Right lung (tissue), 10 donors: ENCODE measurements at places on chromosomes 6 and 20. TPM values are rescaled to one million over a fixed set of nuclear protein-coding genes. Genes with fewer than 3 reads are reported as not detected.

GRCh38 chr6:163730246-163731210 lies 316.0 kb downstream of the QKI start:
- DNase-seq: no peak

The ENPP5 gene
- 6.6 TPM for polyA plus RNA-seq

DNA sequence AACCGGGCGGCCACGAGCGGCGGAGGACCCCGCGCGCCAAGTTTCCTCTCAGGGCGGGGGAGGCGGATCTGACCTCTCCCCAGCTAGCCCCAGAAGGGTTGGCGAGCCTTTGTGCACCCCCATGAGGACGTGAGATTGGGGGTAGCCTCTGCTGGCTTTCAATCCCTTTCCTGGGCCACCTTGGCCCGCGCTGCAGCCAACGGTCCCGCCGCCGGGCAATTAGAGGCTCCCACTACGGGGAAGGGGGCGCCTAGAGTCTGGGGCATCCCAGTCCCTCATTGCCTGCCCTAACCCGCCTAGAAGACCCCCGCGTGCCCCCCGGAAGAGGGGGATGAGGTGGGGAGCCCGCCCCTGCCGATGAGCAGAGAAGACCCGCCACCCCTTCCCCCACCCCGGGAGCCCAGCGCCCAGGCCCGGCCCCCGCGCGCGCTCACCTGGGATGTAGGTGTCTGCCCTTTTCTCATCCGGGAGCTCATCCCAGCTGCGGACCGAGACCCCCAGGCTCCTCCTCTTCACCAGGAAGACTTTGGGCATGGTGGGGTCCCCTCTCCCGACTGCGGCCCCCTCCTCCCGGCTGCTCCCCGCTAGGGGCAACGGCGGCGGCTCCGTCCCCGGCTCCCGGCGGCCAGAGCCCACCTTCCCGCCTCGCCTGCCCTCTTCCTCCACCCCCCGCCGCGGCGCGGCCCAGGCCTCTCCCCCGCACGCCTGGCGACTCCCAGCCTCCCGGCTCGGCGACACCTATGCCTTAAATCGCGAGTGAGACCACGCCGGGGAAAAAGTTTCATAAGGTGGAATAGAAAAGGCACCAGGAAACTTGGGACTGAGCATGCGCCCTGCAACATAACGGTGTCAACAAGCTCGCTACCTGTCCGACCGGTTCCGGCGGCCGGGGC lies at the start of gene OVOL2:
Gene OVOL2 (minus strand): TSS at position 816 of the 893 bp plus-strand sequence. CDS start 282 bp downstream, at position 534.
- peak; percentile 58 for DNase-seq

DNA sequence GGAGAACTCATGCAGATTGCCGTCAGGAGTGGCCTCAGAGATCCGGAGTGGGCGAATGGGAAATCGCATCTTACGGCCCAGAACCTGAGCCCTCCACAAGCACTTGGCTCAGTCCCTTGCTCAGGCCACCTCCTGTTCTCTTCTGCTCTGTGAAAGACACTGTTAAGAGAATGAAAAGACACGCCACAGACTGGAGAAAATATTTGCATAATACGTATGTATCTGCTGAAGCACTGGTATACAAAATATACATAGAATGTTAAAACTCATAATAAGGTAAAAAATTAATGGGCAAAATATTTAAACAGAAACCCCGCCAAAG lies 838 bp upstream of the POM121L2 start:
- no peak for DNase-seq

The NMBR gene
- not detected for polyA plus RNA-seq

DNA sequence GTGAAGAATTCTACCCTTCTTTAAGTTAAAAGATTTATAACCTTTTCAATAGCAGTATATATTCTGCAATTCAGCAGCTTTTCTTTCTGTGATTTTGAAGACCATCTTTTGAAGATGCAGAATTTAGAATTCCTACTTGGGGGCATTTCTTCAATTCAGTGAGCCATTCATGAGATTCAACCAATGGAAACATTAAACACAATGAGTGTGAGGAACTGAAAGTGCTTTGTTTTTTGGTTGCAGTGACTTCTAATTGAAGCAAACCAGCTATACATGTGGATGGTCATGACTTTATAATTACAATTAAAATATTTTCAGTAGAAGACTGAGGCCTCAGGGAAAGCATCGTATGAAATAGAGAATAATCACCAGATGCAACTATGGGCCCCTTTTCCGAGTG lies 108.3 kb downstream of the CARMIL1 start:
- DNase-seq: no peak

- no peak for DNase-seq
Observed at GRCh38 chr20:56278196-56278595, 29.7 kb downstream of the MC3R start.

DNA sequence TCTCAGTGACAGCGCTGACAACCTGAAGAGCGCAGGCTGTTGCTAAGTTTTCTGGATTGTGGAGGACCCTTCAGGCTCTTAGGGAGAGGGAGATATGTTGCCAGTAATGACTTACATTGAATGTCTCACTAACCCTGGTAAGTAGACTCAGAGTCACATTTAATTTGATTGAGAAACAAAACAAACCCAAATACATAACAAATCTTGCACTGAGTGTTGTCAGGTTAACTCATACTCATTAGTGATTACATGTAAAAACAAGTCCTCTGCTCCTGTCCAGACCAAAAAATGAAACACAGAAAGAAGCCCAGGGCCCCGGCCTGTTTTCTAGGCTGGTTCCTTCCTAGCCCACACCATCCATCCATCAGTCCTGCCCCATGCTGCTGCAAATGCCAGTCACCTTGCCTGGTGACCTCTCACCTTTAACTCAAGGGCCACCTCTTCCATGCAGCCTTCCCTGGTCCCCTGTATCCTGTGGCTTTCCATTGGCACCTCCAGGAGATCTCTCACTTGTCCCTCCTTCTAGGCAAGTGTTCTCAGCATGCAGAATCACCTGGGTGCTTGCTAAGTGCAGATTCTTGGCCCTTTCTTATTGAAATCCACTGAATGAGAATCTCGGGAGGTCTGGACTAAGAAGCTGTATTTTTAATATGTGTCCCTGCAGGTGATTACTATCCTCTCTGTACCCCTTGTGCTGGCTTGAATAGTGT lies 34.7 kb upstream of the ERVFRD-1 start:
- DNase-seq: no peak

The DZANK1 gene
- polyA plus RNA-seq: 9.2 TPM

DNA sequence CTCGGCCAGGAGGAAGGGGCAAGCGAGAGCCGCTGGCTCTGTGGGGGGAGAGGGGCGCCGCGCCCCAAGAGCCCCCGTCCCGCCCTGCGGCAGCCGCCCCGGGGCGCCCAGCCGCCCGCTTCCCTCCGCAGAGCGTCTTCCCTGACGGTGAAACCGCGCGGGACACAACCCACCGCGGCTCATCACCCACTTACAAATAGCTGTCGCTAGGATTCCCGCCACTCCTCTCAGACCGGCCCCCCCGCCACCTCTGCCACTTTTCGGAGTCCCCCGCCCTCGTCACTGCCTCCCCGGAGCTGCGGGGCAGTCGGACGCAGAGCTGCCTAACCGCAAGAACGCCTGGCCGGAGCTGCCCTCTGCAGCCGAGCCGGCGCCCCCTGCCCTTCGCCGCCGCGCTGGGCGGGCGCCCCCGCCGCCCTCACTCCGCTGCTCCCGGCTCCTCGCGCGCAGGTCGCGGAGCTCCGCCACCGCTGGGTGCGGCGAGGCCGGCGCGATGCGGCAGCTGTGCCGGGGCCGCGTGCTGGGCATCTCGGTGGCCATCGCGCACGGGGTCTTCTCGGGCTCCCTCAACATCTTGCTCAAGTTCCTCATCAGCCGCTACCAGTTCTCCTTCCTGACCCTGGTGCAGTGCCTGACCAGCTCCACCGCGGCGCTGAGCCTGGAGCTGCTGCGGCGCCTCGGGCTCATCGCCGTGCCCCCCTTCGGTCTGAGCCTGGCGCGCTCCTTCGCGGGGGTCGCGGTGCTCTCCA lies at the start of gene SLC35D3:
Gene SLC35D3 (plus strand): TSS at position 366 of the 749 bp plus-strand sequence. CDS start 128 bp downstream, at position 494.
- DNase-seq: peak; percentile 24

The ACTL10 gene
- polyA plus RNA-seq: 0.91 TPM

The SH3BGRL2 gene
- 39.7 TPM for polyA plus RNA-seq

GRCh38 chr6:33748841-33749240 lies 2.1 kb upstream of the IP6K3 start:
- no peak for DNase-seq

- no peak for DNase-seq
Observed at GRCh38 chr6:4858194-4859015, 82.2 kb downstream of the CDYL start.

- no peak for DNase-seq
Observed at GRCh38 chr20:12113468-12114371, 196.0 kb downstream of the BTBD3 start.

DNA sequence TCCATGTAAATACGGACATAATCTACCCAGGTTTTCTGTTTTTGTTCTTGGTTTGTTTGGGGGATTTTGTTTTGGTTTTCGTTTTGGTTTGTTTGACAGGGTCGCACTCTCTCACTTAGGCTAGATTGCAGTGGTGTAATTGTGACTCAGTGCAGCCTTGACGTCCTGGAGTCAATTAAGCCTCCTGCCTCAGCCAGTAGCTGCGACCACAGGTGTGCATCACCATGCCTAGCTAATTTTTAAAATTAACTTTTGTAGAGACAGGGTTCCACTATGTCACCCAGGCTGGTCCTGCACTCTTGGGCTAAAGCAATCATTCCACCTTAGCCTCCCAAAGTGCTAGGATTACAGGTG lies 37.8 kb upstream of the EYA4 start:
- no peak for DNase-seq

- DNase-seq: no peak
Observed at GRCh38 chr20:17300113-17300512, 73.3 kb downstream of the PCSK2 start.

The GOPC gene
- 82.0 TPM for polyA plus RNA-seq

DNA sequence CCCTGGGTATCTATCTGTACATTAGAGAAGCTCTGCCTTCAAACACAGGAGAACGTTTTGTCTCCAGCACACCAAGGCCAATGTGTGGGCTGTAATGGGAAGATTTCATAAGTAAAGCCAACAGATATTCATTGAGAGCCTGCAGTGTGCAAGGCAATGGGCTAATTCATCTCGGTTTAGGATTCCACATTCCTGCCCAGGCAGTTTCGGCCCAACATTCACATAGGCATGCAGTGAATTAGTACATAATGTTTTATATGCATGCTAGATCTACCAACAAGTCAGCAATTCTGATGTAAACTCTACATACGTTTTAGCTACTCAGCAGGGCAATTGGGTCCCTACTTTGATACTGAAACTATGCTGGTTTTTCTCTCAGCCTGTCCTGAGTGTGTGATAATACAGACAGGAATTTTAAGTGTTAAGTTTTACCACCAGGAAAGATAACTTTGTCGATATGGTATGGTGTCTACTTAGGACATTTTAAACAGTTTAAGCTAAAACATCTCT lies 46.9 kb upstream of the NAA20 start:
- no peak for DNase-seq

DNA sequence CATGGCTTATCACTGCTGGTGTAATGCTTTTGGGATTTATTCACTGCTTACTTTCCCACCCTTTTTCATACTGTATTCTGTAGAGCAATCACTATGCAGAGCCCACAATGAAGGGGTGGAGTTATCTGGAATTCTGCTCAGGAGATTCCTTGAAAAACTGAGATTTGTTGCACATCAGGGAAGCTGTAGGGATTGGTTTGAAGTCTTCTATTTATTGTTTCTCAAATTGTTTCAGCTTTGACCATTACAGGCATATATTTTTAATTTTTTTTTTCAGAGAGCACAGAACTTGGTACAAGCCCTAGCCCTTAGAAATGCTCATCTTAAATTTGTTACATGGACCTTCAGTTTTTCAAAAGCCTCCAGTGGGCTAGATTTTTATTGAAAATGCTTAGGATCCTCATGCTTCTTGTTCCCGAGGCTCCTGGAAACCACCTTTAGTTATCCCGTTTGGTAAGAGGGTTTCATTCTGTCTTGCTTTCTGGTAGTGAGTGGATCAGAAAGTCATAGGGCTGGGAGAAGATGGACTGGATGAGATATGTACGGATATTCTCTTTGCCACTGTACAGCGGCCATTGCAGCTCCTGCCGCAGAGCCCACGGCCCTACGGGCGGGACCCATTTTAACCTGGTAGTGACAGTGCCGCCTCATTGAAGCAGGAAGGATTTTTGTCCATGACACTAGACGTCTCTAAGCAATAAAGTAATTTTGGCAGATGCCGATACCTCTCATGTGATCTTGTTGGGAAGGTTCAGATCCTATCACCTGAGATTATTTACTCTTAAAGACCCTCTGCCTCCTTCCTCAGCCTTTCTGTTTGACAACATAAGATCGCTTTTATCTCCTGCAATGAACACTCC lies 45.3 kb upstream of the ZNF184 start:
- DNase-seq: no peak

DNA sequence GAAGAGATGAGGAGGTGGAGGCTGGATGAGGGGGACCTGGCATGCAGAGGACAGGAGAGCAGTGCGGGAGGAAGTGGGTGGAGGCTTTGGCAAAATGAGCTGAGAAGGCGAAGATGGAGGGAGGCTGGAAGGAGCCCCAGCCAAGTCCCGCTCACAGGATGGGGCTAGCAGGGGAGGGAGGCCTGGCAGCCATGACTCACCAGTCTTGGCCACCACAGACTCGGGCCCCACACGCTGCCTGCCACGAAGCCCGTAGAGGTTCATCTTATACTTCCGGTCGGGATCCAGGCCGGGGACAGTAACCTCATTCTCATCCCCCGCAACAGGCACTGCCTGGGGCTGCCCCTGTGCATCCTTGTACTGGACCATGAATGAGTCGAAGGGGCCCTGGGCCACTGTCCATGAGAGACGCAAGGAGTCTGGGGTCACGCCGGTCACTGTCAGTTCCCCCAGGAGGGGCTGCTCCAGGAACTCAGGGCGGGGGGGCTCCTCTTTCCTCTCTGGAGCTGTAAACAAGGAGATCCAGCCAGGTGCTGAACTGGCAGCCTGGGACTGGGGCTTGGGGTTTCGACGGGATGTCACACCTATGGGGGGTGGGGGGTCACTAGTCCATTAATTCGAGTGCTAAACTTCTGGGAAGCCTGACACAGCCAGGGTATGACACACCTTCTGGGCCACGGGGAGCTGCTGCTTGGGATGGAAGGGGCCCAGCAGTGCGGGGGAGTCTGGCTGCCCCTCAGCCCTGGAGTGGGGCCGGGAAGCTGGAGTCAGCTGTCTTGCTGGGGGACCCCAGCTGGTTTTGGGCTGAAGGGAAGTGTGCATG lies 27.8 kb downstream of the TNXB start:
- peak; percentile 38 for DNase-seq

The ANGPT4 gene
- polyA plus RNA-seq: 0.10 TPM

The FAM120B gene
- 35.4 TPM for polyA plus RNA-seq

GRCh38 chr6:17957498-17957897 lies 29.9 kb downstream of the KIF13A start:
- DNase-seq: peak; percentile 70

The MAS1 gene
- polyA plus RNA-seq: 0.04 TPM

DNA sequence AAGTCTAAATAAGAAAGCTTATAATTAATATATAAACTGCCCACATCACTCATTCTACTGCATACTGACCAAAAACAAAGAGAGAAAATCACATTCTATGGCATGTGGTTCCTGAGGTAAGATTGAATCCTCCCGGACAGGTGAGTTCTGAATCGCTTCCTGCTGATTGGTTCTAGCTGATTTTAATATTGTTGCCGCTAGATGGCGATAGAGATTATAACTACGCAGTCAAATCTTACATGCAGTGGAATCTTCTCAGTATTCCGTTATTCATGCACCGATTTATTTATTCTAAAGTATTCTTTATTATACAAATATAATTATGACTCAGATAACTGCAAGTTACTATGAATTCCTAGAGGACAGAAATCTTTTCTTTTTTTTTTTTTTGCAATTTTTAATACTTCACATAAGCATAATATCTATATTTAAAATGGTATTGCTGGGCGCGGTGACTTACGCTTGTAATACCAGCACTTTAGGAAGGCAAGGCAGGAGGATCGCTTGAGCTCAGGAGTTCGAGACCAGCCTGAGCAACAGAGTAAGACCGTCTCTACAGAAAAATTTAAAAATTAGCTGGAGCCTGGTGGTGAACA lies 24.2 kb upstream of the TMX4 start:
- peak; percentile 31 for DNase-seq
